ENCODE measurements at places on chromosomes 6 and 20. TPM values are rescaled to one million over a fixed set of nuclear protein-coding genes. Genes with fewer than 3 reads are reported as not detected.

GRCh38 chr6:33198853-33199436 is 1.5 kb downstream of the RXRB start:
- DNase-seq = no peak

DNA sequence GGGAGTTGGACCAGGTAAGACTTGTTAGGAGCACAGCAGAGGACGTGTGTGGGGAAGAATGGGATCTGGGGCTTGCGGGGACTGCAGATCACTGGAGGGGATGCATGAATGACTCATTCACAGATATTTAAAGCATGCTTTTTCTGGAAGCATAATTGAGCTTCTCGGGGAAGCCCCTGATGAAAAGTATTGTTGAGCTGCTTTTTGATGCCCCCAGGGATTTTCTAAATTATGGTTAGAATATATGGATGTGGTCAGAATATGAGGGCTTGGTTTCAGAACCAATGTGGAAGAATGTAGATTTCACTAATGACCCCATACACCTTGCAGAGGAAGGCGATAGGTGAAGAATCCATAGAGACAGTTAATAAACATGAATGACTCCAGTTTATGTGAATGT is 36.1 kb downstream of the GMPR start:
- DNase-seq = no peak

GRCh38 chr6:115442323-115442722 is 618.4 kb downstream of the FRK start:
- DNase-seq = no peak

DNA sequence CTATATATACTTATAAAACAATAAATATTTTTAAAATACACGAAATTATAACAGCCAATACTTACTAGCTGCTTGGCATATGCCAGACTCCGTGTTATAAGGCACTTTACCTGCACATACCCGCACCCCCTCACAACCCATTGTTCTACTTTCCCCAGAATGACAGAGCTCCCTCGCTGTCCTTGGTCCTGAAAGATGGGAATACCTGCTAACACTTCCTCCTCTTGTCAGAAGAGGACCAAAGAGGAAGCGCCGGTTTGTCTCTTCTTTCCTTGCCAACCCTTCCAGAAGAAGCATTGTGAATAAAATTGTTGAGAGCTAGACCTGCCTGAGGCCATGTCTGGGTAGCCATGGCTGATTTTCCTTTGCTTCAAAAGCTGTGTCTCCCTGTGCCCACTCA is 149.3 kb downstream of the PTPRT start:
- DNase-seq = no peak

GRCh38 chr6:170033666-170034065 is 257.2 kb downstream of the DLL1 start:
- no peak for DNase-seq

DNA sequence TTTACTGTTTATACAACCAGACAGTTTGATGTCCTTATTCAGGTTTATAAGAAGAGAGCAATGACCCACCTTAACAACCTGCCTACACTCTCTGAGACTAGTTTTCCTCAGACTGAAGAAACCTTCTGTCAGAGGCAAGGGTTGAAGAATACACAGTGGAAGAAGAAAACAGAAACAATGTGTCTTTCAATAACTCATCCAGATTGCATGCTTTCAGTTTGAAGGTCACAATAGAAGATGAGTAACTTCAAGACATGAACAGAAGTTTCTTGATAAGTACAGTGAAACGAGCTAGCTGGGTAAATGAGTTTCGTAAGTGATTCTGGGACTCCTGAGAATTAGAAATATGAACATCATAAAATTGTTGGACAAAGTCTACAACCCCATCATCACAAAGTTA is 141.7 kb downstream of the STXBP5 start:
- DNase-seq = no peak

Gene COQ3
- total RNA-seq = 1.8 TPM

All from CD4-positive, alpha-beta T cell (primary cell).